ENCODE measurements at places on chromosomes 5 and 9. TPM values are rescaled to one million over a fixed set of nuclear protein-coding genes. Genes with fewer than 3 reads are reported as not detected.
A peak's percentile ranks its signal among the peaks of the same experiment; 100 is the strongest.

NIPAL4 gene
- 68.3 TPM for total RNA-seq

TRIM36 gene
- total RNA-seq = 1.8 TPM

- H3K36me3 ChIP-seq = no peaks in the 10 kb centered on the region
- H3K27ac ChIP-seq = no peak overlapping the region
- no peak overlapping the region for H3K4me3 ChIP-seq
- DNase-seq = no peak
- peaks cover 5% of the 10 kb centered on the region for H3K4me1 ChIP-seq
These were observed 511.0 kb downstream of the PRELID2 start for GRCh38 chr5:145324101-145324500.

- H3K4me1 ChIP-seq = peaks cover 42% of the 10 kb centered on the region
- H3K27ac ChIP-seq = no peak overlapping the region
- H3K27me3 ChIP-seq = no peaks in the 10 kb centered on the region
- no peak overlapping the region for H3K4me3 ChIP-seq
These were observed 7.5 kb upstream of the ANKRD33B start for GRCh38 chr5:10556289-10556807.

DNA sequence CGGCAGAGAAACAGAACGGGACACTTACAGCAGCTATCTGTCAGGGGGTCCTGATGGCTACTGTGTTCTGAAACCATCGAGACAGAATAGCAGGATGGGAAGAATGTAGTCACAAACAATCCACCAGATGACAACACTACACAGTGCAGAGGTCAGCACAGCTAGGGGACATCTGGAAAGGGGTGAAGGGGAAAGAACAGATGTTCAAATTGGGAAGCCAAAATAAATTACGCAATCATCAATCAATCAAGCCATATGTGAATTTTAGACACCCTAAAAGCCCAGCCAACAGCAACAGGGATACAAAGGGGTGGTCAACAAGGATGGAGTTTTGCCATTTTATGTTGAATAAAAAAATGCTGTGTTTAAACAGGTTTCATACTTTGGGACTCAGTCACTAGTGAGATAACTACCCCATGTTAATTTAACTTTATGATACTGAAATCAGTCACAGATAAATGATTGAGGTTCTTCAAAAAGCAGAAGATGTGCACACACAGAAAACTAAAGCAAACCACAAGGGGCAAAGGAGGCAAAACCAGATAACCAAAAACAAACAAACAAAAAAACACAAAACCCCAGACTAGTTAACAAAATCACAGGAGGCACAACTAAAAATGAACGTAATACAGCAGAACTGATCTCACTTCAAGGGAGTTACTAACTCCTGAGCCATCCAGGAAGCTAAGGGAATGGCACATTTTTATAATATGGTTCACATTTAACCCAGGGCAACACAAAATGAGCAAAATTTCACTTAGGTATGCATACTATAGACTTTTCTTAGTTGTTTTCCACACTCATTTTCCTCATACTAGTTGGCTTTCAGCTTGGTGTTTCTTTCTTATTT is 65.9 kb downstream of the HABP4 start:
- peak overlapping the region; percentile 79 for H3K27ac ChIP-seq
- no peak overlapping the region for H3K4me3 ChIP-seq
- no peak for DNase-seq
- H3K27me3 ChIP-seq = no peaks in the 10 kb centered on the region

DNA sequence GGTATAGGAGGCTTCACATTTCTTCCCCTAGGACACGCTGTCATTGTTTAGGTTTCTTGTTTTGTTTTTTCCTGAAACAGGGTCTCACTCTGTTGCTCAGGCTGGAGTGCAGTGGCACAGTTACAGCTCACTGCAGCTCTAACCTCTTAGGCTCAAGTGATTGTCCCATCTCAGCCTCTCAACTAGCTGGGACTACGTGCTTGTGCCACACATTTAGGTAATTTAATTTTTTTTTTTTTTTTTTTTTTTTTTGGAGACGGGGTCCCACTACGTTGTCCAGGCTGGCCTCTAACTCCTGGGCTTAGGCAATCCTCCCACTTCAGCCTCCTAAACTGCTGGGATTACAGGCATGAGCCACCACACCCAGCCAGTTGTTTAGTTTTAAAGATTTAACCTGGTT is 66.2 kb downstream of the EXOSC2 start:
- peaks cover 12% of the 10 kb centered on the region for H3K4me1 ChIP-seq
- no peak overlapping the region for H3K4me3 ChIP-seq
- H3K27me3 ChIP-seq = no peaks in the 10 kb centered on the region
- H3K36me3 ChIP-seq = no peaks in the 10 kb centered on the region
- H3K27ac ChIP-seq = no peak overlapping the region
